ENCODE measurements at places on chromosomes 3 and 15.

- DNase-seq: no peak
Measured at GRCh38 chr3:42589382-42590109, 1.1 kb upstream of the SS18L2 start.

- no peak for DNase-seq
Measured at GRCh38 chr15:56038015-56038414, 44.6 kb upstream of the NEDD4 start.

DNA sequence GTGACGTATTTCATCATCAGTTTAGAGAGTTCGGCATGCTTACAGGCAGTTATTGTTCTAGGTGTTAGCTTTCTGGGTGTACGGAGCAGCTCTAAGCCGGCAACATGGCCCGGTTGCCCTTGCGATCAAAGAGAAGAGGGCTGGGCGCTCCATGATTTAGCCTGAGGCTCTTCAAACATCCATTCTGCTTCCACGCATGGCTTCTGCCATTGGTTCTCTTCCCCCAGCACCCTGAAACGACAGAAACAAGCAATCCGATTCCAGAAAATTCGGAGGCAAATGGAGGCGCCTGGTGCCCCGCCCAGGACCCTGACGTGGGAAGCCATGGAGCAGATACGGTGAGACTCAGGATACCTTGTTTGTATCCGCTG is 574 bp downstream of the NGRN start:
- no peak for DNase-seq

DNA sequence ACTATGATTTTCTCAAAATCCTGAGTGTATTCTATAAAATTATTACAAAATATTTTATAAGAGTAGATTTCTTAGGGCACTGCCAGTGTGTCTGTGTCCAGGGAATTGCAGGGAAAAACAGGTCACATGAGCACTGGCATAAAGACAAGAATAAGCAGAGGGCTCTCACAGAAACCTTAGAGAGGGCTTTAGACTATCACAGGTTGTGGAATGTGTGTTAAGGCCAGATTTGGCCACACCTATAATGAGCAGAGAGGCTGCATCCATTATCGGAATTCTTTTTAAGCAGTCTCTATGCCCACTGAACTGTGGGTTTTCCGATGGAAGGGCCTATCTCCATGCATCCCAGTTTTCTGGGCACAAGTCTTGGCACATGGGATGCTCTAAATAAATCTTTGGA is 90.2 kb downstream of the RTP4 start:
- DNase-seq: no peak

DNA sequence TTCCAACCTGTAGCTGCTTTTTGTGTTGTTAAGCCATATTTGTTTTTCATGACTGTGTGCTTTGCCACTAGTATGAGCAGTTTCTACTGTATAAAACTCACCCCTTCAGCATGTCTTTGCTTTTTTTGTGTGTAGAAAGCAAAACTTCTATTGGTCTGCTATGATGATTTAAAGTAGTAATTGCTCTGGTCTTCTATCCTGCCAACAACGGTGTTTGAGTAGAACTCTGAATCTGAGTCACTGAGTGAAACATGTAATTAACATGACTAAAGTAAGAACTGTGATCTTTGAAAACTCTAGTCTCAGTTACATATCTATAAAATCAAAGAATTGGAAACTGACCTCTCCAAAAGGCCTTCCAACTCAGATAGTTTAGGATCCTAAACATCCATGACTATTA is 133.6 kb downstream of the TPRG1 start:
- peak; percentile 19 for DNase-seq

- no peak for DNase-seq
Measured at GRCh38 chr15:29942143-29942542, 119.9 kb upstream of the TJP1 start.

DNA sequence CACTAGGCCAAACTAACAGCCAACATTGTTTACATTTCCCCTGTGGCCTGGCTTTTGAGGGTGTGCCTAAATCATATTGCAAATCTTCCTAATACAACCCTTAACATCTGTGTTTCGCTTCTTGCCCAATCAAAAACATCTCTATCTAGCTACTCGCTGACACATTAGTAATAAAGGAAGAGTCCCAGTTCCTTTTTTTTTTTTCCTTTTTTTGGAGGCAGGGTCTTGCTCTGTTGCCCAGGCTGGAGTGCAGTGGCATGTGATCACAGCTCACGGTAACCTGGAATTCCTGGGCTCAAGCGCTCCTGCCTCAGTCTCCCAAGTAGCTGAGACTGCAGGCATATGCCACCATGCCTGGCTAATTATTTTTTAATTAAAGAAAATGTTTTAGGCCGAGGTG is 2.1 kb upstream of the SRPRB start:
- DNase-seq: no peak

- no peak for DNase-seq
Measured at GRCh38 chr15:79192462-79193036, 90.0 kb upstream of the ANKRD34C start.

- no peak for DNase-seq
Measured at GRCh38 chr15:52943746-52944145, 153.6 kb upstream of the ONECUT1 start.

- no peak for DNase-seq
Measured at GRCh38 chr3:182331341-182331740, 462.0 kb upstream of the ATP11B start.

DNA sequence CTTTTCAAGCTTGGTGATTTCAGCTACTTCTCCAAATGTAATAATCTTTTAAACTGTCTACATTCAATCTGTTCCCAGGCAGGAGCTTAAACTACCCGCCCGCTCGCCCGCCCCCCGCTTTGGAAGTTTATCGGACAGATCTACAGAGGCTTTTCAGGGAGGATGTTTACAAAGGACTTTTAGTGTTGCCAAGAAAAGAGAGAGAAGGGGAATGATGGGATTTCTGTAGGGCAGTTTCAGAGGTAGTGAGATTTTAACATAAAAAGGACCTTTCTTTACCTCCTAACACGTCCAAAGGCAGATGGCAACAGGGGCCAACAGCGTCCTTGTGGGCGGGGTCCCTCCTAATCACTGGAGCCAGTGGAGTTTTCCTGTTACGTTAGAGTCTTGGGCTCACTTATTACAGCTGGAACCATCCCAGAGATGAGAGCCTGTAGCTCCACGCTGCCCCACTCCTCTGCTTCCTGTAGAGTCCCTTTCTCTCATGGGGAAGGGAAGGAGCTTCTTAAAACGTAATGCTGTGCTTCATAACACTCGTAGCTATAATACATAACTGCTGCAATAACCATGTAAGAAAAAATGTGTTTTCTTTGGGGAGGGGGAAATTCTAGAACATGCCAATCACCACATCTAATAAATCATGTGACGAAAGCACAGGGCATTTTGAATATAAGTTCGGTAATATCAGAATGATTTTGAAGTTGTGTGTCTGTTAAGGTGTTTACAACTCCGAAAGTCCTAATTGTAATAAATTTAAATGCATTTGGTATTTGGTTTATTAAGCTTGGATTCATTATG is 30.9 kb downstream of the HES1 start:
- peak; percentile 69 for DNase-seq

DNA sequence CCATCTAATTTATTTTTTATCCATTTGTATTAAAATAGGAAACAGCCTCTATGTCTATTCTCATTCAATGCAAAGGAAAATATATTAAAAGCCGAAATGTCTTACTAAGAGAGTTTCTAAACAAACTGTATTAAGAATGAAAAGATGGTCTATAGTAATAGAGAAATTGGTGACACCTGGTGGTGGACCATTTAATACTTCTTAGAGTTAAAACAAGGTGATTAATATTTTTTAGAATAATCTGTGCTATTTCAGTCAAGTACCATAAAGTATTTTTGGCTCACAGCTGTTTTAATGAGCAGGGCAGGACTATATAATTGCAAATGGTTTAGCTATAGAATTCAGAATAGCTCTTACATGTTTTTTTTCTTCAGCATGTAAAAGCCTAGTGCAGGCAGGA is 55.7 kb downstream of the SYNPR start:
- no peak for DNase-seq

GRCh38 chr15:52005748-52006701 is 13.0 kb upstream of the MAPK6 start:
- no peak for DNase-seq

DNA sequence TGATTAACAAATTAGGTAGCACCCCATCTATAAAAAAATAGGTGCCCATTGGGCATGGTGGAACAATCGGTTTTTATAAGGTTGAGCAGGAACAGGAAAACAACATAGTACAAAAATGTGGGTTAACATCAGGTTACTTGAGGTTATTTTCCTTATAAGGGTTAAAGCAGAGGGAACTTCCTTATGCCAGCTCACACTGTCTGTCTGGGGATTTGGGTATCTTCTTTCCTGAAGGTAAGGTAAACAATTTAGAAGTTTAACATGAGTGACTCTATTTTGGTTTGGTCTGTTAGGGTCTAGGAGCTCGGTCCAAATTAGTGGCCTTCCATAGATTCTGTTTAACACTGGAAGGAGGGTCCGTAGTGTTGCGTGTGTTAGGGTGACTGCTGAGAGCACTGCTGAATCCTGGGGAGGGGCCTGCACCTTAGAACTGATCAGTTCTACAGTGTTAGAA is 14.7 kb downstream of the CHD2 start:
- peak; percentile 29 for DNase-seq

GRCh38 chr3:60697132-60697531 is 554.1 kb downstream of the FHIT start:
- no peak for DNase-seq

- DNase-seq: no peak
Measured at GRCh38 chr3:13082677-13083076, 9.4 kb upstream of the IQSEC1 start.

DNA sequence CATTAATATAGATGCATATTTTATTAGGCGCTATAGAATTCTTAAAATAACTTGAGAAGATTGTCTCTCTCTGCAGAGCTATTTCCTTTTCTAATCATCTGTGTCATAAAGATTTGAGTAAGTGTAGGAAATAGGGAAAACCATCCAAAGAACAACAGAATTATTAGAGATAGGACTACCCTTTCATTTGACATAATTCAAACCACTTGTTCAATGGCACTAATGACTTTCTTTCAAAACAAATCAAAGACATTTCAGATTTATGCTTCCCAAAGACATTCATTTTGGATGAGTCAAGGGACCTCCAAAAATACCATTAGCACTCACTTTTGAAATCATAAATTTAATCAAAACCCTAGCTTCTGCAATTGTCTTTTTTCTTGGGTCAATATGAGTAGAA is 29.5 kb downstream of the PRICKLE2 start:
- no peak for DNase-seq

GRCh38 chr3:12922306-12922705 is 80.9 kb upstream of the RPL32 start:
- DNase-seq: no peak
